CD4-positive, alpha-beta T cell treated with Interleukin-15 for 1 hour (primary cell): ENCODE measurements at places on chromosomes 5 and 9.

DNA sequence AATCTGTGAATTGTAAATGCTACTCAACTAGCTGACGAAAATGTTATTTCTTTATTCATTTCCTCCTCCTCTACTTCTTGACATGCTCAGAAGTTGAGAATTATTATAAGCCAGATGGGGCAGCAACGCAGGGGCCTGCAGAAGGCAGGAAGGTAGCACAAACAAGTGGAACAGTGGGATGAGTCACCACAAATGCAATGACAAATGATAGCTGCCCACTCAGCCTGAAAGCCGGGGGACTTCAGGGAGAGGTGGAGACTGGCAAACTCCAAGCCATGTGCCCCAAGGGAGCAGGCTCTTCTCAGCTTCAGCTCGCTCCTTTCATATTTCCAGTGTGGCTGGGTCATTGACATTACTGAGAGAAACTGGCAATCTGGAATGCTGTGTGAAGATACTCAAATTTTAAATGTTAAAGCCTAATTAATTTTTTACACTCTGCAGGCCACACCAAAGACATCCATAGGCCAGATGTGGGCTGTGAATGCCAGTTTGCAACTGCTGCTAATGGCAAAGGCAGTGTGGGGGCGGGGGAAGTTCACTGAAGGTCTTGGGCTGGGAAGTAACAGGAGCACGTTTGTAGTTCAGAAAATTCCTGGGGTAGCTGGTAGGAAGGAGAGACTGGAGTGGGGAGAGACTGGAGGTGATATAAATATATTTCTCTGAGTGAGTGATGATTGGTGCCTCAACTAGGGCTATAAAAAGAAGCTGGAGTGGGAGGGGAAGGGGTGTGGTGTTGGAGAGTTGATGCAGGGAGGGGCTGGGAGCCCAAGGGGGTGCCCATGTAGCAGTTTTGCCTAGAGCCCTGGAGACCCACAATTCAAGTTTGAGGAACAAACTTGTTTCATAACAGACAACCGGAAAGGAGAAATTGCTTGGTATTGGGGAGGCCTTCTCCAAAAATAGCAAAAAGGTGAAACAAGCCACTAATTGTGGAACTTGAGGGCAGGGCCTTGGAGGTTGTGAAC is 20.8 kb upstream of the ADRB2 start:
- DNase-seq, result peak; percentile 30

DNA sequence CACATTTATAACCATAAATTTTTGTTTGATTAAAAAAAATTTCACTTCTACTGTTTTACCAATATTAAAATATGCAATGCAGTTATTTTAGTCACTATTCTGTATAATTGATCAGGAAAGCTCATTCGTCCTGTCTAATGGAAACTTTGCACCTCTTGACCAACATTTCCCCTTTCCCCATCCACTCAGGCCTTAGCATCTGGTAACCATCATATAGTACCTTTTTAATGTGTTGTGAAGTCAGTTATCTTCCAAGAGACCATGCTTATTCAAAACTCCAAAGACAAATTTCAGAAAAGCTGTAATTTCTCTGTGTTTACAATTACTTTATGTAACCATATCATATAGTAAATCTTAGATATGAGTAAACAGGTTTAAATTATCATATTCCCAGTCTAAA is 145.9 kb downstream of the CTNND2 start:
- no peak for DNase-seq

- no peak for DNase-seq
Observed at GRCh38 chr5:22926574-22926973, 73.4 kb upstream of the CDH12 start.

DNA sequence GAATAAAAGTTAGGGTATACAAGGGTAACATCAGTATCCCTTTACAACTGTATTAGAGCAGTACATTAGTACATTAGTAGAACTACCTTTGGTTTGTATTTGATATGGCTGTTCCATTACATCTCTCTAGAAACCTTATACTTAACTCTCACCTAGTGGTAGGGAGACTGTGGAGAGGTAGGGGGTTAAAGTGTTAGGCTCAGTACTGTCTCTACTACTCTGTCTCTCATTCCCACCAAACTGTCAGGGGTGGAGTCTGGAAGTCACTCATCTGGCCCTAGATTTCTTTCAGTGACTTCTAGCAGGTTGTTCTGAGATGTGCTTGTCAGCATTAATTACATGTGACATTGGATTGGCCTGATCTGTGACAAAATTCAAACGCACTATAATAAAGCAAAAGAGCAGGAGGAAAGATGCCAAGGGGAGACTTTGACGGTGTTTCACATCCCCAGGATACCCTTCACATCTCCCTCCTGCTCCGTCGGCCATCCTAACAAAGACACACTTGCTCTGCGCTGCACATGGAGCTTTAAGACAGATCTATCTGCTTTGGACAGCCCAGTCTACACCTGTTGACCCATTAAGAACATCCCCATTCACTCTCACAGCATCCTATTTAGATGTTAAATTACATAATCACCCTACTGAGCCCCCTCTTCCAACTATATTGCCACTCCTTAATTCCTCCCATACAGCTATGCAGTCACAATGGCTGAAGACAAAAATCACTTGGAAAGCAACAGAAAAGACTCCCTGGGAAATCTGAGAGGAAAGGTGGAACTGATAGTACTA is 1043.0 kb upstream of the DMAC1 start:
- no peak for DNase-seq

DNA sequence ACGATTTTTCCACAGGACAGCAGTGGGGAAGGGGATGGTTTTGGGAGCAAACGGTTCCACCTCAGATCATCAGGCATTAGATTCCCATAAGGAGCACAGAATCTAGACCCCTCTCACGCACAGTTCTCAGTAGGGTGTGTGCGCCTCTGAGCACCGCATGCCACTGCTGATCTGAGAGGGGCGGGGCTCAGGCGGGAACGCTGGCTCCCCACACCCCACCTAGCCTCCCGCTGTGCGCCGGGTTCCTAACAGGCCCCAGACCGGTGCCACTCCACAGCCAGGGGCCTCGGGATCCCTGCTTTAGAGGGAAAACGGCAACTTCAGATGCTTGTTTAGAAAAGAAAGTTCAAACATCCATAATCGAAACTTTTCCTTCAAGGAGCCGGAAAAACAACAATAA is 20.4 kb downstream of the TERT start:
- DNase-seq, result no peak

DNA sequence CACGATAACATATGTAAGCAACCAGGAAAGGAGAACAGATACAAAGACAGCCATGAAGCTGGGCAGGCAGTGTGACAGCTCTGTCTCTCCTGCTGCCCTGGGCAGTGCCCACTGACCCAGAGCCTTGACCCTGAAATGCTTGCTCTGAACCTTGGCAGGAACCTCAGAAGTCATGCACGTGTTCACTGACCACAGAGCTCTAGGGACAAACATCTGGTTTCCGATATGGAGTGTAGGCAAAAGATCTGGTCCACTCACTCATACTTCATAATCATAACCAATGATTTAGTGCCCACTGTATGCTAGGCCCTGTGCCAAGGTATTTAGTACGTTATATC is 102.6 kb downstream of the FSTL4 start:
- DNase-seq, result no peak

- DNase-seq, result no peak
Observed at GRCh38 chr5:167587772-167588437, 703.5 kb upstream of the WWC1 start.

DNA sequence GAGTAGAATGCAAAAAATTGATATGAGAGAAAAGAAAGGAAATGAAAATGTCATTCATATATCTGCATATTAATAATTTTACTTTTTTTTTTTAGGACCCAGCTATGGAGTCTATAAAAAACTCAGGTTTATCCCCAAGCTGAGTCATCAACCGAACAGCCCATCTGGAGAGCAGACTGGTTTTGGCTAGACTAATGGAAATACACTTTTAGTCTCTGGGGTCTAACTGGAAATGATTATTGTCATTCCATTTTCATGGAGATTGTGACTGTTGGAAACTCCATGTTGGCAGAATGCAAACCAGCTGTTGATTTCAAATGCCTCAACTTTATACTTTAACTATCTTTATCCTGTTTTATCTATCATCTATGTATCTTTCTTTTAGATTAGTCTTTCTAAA is 28.7 kb downstream of the ANXA1 start:
- DNase-seq, result no peak

GRCh38 chr5:40547557-40547956 is 132.2 kb upstream of the PTGER4 start:
- DNase-seq, result no peak

- no peak for DNase-seq
Observed at GRCh38 chr9:129359162-129359811, 181.2 kb upstream of the IER5L start.
